ENCODE measurements at places on chromosomes 2 and 18.
A peak's percentile ranks its signal among the peaks of the same experiment; 100 is the strongest.

- DNase-seq: no peak
Observed at GRCh38 chr2:25552318-25552717, 121.1 kb downstream of the DTNB start.

- DNase-seq: peak; percentile 9
Observed at GRCh38 chr2:227324642-227324994, 433 bp upstream of the MFF start.

- DNase-seq: no peak
Observed at GRCh38 chr2:1375794-1376193, 37.5 kb upstream of the TPO start.

DNA sequence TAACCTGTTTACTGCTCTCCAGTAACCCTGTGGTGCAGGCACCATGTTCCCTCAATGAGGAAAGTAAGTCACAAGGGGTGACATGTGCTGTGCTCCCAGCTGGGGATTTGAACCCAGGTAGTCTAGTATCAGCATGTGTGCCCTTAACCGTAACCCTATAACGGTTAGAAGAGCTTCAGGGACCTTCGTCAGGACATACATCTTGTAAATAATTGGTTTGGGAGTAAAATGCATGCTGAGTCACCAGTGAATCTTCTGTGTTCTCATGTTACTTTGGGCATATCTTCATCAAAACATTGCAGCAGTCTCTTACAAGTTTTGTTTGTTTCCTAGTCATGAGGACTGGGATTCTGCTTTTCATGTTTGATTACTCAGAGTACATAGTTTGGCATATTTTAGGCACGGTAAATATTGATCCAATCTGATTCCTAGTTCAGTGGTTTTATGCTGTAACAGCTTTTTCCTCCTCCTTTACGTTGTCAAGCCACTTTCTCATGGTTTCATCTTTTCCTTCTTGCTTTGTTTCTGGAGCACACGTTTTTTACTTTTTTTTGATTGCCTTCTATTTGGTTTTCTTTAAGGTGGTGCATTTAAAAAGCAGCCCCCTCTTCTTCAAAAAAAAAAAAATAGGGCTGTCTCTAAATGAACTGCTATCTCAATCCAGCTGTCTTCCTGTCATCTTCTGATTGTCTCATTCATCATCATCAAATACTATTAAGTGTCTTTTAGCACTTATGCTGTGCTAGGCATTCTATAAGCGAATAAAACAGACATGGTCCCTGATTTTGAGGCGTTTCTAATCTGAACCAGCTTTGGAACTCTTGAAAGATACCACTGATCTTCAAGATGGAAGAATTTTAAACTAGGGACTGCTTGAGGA is 50.4 kb downstream of the CLIP4 start:
- no peak for DNase-seq

All from activated CD4-positive, alpha-beta T cell treated with anti-CD3 and anti-CD28 coated beads for 4 hours (primary cell).